Daoy (cell line): ENCODE measurements at places on chromosomes 2 and 18. TPM values are rescaled to one million over a fixed set of nuclear protein-coding genes. Genes with fewer than 3 reads are reported as not detected.

- DNase-seq: no peak
These were observed 36.6 kb downstream of the TTC32 start for GRCh38 chr2:19865151-19865550.

DNA sequence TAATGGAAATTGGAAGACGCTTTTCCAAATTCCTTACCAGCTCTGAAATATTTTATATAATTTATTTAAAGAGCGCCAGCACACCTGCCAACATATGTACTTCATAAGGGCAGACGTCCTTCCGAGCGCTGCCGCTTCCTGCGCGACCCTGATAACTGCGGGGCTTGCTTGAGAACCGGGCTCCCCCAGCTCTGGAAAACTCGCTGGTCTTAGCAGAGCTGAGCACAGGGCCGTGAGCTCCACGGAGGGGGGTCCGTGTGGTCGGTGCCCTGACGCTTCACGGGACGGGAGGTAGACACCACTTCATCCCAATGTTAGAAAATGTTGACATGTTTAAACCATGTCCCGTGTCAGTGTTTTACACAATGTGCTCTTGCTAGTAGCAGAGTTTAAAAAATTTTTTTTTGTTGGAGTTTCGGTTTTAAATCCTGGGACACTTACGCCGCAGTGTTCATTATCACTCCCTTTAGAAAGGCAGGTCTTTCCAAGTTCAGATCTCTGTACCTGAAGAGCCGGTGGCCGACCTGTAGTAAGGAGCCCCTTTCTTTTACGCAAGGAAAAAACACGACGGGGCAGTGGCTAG is 1.6 kb downstream of the NFATC1 start:
- no peak for DNase-seq

NAT8 gene
- total RNA-seq: not detected in 2 replicates

GRCh38 chr18:63480915-63481314 is 4.2 kb downstream of the SERPINB5 start:
- no peak for DNase-seq

DNA sequence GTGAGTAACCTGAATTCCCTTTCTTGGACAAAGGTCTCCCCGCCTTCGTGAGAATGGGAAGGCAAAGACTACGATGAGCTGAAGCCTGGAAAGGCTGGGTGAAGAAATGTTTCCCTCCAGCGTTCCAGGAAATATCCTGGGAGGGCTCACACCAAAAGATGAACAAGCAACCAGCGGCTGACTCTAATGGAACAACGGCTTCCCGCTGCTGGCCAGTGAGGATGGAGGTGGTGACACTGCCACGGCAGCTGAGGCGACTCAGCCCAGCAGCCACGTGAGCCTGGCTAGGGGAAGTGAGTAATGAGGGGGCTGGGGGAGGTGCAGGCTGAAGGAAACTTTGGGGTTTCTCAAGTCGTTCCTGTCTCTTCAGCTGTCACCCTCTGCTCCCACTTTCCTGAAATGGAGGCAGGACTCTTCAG is 105.0 kb upstream of the SMAD7 start:
- peak; percentile 88 for DNase-seq

DNA sequence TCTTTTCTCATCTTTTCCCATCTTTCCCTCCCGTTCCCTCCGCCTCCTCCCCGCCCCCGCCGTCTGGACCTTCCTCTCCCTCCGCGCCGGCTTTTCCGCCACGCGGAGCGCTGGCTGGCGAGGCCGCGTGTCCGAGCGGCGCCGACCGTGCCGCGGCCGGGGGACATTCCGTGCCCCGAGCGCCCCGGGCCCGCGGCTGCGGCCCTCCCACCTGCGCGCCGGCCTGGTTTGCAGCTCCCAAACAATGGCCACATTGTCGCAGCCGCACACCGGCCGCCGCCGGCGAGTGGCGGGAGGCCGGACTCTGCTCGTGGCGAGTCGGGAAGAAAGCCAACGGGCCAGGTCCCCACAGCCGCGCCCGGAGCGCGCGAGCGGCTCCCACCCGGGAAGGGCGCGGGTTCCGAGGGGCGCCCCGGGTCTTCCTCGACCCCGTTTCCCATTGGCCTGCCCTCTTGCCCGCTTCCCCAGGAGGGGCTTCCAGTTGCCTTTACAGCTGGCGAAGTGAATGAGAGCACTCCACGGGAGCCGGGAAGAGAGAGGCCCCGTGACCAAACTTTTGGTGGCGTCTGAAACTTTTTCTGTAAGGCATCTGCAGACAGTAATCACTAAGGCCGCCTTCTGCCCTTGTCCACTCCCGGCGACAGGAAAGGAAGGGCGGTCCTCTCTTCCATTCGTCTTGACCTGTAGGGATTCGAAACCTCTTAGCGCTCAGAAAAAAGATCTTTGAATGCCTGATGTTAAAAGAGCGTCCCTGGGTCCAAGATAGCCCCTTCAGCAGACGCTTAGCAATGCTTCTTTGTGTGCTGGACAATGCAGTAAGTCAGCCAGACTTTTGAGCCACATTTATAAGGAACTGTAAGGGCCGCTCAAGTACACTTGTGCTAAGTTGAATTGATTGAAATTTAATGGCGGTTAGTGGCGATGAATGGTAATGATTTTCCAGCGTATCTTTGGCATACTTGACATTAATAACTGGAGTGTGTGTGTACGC is 6.2 kb downstream of the GLI2 start:
- DNase-seq: peak; percentile 36

UGT1A5 gene
- 0.34 TPM in 1 of 2 replicates, not detected in the other for total RNA-seq

DNA sequence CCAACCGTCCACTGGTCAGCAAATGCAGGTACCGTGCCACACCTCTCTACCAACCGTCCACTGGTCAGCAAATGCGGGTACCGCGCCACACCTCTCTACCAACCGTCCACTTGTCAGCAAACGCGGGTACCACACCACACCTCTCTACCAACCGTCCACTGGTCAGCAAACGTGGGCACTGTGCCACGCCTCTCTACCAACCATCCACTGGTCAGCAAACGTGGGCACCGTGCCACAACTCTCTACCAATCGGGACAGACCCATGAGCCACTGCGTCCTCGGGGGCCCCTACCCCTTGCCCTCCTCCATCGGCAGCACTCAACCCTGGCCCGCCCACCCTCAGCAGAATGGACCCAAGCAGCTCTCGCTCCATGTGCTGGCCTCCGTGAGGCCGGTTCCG is 226.4 kb upstream of the SALL3 start:
- no peak for DNase-seq

DNA sequence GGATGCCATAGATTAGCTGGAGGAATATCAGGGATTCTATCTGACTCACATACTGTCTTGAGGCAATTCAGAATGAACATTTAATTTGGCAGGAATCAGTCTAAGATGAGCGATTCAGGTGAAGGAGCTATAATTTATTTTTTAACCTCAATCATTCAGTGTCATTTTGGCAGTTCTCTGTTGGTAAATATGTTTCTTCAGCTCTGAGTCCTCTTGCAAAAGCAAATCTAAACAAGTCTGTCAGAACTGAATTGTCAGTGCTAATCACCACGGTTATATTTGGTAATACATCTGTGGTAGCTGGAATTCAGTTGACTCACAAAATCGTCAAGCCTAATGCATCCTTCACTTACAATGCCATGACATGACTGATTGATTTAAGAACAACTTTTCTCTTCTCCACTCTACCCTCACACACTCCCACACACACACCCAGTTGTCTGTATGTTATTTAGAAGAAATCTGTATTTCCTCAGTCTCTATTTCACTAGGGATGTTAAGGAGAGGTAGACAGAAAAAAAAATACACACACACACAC is 516.6 kb upstream of the NXPH2 start:
- no peak for DNase-seq

DNA sequence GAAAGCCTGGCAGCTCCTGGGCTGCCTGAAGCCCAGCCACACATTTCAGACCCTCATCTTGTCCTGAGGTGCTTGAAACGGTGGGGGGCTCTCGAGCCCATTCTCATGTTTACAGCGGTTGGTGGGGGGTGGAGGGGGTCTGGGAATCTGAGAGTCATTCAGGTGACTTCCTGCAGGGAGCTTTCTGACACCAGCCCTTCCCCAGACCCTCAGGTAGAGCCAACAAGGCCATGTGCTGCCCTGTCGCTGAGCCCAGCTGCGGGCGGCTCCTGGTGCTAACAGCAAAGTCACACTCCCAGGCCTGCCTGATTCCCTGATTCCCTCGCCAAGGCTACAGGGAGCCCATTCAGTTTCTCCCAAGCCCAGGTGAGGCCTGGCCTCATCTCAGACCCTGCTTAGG is 324.9 kb upstream of the MEX3C start:
- no peak for DNase-seq

DNA sequence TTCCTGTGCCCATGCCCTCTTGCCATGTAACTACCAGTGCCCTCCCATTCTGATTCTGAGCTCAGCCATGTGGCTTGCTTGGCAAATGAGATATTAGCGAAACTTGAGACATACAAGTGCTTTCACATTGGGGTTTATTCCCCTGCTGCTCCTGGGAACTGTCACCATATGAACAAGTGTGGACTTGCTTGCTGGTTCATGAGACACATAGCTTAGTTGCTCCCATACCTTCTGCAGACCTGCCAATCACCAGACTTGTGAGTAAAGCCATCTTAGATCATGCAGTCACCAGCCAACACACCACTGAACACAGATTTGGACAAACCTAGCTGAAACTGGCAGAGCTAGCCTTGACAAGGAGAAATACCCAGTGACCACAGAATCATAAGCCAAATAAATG is 155.1 kb downstream of the SS18 start:
- DNase-seq: no peak

GRCh38 chr2:45777996-45778719 is 126.7 kb downstream of the PRKCE start:
- no peak for DNase-seq

DNA sequence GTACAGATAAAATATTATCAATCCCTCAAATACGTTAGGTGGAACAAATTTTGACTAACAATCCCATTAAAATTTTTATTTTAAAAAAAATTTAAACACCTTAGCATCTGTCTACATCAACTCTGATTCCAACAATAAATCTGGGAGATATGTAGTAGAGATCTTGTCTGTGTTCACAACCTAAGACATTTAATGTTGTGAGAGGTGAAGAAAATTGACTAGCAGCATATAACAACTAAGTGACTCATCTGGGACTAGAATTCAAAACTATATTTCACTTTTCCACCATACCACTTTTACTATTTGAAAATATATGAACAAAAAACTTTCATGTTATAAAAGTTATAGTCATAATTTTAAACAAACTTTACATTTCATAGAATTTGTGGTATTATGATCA is 97.9 kb downstream of the ATAD2B start:
- no peak for DNase-seq

PLEKHH2 gene
- total RNA-seq: 0.51 and 1.2 TPM in 2 replicates

ITGA4 gene
- 8.9 and 11.3 TPM in 2 replicates for total RNA-seq

GRCh38 chr2:14903709-14904374 is 271.3 kb downstream of the LRATD1 start:
- peak; percentile 13 for DNase-seq

GRCh38 chr2:62195421-62196277 is at the start of gene B3GNT2:
Gene B3GNT2 (plus strand): TSS chr2:62196115. CDS start chr2:62222221, 26,106 bp downstream.
- DNase-seq: peak; percentile 86

GRCh38 chr2:173808718-173809117 is 156.5 kb downstream of the SP3 start:
- DNase-seq: no peak

DNA sequence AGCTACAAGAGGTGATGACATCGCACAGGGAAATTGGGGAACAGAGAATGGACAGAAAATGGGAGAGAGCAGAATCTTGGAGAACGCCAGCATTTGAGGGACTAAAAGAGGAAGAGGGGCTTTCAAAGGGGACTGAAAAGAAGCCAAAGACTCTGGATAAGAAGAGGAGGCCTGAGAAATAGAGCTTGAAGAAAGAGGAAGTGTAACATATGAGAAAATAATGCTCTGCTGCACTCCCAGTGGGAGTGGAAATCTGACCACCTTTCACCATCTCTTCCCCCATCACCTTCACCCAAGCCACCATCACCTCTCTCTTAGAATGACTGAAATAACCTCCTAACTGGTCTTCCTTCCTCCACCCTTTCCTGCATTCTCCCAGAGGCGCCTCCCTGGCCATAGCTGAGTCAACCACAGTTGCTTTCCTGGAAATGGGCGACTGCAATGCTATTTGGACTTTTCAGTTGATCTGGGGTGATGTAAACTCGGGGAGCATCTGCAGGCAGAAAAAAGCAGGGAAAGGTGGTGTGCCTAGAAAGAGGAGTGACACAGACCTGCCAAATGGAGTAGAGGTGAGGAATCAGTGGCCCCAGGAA is 16.8 kb downstream of the CXCR1 start:
- no peak for DNase-seq

GRCh38 chr2:179250848-179251504 is 13.7 kb downstream of the SESTD1 start:
- no peak for DNase-seq

SULT1C2 gene
- 1.0 and 7.7 TPM in 2 replicates for total RNA-seq

- DNase-seq: peak; percentile 21
These were observed 10.5 kb downstream of the DRC1 start for GRCh38 chr2:26412091-26412673.

DNA sequence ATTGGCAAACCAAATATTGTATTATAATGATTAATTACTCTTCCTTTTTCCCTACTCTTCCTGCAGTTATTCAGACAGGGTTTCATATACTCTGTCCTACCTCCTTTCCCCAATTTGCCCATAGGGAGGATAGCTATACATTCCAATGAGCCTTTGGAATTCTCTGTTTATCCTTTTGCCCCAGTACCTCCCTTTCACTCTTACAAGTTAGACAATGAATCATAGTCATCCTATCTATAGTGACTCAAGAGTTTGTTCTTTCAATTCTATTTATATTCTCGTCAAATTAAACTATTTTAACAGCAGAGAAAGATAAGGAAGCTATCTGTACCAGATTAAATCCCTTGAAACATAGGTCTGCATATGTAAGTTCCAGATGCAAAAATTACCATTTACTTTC is 437.5 kb downstream of the NR4A2 start:
- no peak for DNase-seq

- peak; percentile 81 for DNase-seq
These were observed 118.8 kb downstream of the MEP1B start for GRCh38 chr18:32308493-32309120.

- no peak for DNase-seq
These were observed 16.7 kb downstream of the NOSTRIN start for GRCh38 chr2:168819050-168819715.

GRCh38 chr2:138121666-138122661 is 157.7 kb downstream of the HNMT start:
- DNase-seq: peak; percentile 54

GRCh38 chr18:51537487-51537886 is 340.0 kb upstream of the MEX3C start:
- DNase-seq: no peak

CGREF1 gene
- total RNA-seq: 3.4 and 8.6 TPM in 2 replicates

DNA sequence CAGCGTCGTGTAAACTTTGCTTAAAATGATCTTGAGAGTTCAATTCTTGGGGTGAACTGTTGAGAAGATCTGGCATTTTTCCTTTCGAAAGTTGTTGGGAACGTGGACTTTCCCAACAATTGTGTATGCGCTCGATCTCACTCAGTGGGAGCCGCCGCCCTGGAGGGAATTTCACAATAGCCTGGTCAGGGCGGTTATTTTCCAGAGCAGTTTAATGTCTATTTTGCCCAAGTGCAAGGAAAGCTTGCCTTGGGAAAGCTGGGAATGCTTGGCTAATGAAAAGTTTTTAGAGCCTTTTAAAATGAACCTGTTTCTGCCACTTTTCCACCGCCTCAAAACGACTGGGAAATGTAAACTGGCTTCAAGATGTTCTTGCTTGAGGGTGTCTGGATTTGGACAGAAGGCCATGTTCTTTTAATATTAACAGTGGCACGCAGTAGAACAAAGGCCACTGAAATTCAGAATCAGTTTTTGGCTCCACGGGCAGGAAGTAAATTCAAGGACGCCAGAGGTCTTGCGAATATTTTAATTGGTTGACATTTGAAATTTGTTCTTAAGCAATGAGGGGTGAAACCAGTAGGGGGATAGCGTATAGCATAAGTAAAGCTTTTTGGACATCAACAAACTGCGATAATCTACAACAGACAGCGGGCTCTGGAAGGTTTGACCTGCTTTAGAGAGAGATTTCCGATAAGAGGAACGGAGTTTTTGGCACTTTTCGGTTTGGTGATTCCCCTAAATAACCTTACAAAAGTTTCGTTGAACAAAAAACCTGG is 1.2 kb downstream of the CFLAR start:
- DNase-seq: peak; percentile 74
